ENCODE measurements at places on chromosomes 5 and 9.

DNA sequence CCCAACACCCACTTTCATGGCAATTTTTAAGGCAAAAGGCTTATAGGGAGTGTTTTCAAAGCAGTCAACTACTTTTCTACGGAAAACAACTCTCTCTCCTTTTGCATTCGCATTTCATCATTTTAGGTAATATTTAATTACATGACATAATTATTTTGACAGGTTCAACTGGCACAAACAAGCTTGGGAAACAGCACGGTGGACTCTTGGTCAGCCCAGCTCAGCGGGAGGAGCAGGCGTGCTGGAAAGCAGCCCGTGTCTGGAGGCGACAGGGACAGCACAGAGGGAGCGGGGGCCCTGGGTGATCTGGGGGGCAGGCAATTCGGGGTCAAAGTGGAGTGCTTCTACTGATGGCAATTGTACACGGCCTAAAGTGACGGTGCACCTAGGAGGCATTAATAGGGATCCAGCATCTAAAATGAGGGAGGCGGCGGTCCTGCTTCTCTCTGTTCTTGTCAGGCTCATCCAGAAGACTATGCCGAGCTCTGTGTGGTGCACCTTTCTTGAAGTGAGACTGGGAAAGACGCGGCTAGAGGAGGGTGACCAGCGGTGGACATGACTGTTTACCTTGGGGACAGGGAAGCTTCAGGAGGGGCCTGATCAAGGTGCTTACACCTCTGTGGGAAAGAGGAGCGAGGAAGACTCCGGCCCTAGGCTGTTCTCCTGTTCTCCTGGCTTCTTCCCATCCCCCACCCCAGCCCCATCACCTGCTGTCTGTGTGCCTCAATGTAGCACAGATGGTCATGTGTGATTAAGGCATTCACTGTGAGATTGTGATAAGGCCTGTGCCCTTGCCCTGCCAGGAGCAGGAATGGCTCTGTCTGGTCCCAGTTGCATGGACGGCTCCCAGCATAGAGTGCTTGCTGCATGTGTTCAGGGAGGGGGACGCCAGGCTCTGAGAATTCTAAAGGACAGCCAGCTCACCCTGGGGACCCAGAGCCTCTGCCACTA lies 3.4 kb downstream of the MYMK start:
- DNase-seq: no peak

DNA sequence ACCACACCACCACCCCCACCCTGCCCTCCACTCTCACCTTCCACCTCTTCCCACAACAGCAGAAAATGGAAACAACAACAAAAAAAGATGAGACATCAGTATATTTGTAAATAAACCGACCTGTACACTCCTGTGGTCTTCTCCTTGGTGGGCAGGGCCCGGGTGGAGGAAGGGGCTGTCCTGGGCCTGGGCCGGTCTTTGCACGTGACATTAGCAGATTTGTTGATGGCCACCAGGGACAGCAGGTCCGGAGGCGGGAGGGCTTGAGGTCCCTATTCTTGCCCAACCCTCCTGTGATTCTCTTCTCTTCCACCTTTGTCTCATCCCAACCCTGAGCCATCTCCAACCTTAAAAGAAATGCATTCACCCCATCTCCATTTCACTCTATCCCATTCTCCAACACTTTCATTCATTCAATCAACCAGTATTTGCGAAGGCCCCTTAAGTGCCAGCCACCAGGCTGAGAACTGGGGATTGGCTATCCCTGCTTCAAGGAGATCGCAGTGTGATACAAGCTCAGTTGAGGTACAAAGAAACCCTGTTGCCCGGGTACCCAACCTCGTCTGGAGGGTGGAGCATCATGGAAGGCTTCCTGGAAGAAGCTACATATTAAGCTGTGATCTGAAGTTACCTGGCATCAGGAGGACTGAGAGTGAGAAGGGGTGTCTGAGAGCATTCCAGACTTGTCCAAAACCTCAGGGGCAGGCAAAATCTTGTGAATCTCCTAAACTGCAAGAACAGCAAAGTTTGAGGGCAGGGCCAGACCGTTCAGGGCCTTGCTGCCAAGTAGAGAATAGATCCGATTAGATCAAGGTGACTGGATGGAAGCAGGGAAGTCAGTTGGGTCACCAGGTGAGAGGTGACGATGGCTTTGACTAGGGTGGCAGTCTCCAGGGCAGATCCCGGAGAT lies 87.4 kb downstream of the LMX1B start:
- DNase-seq: no peak

DNA sequence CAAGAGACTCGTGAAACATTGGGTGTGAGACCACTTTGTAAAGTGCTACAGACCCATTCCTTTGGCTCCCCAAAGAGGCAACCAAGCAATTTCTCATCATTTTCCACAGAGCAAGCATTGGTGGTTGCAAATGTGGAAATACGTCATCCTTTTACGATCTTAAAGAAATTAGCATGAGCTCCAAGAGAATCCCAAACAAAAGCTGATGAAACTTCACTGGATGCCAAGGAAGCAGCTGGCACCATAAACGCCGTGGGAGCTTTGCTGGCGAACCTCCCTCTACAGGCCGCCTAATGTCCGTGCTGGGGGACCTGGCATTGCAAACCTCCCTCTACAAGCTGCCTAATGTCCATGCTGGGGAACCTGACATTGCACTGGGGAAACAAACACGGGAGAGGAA lies 432.4 kb downstream of the ACTL7B start:
- no peak for DNase-seq

DNA sequence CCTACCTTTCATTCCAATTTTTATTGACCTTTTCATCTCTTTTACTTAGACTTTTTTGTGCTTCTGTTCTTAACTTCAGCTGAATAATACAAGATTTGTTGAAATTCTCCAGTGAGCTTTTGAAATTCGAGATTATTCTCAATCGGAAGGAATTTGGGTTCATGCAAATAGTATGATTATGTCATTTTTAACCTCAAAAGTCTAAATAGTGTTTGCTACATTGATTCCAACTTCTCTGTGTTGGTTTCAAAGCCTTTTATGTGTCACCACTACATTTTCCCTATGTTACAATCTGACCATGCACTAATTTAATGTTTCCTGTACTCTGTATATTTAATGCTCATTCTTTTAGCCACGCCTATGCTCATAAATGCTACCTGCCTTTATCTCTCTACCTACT lies 44.1 kb downstream of the VPS13A start:
- DNase-seq: no peak

DNA sequence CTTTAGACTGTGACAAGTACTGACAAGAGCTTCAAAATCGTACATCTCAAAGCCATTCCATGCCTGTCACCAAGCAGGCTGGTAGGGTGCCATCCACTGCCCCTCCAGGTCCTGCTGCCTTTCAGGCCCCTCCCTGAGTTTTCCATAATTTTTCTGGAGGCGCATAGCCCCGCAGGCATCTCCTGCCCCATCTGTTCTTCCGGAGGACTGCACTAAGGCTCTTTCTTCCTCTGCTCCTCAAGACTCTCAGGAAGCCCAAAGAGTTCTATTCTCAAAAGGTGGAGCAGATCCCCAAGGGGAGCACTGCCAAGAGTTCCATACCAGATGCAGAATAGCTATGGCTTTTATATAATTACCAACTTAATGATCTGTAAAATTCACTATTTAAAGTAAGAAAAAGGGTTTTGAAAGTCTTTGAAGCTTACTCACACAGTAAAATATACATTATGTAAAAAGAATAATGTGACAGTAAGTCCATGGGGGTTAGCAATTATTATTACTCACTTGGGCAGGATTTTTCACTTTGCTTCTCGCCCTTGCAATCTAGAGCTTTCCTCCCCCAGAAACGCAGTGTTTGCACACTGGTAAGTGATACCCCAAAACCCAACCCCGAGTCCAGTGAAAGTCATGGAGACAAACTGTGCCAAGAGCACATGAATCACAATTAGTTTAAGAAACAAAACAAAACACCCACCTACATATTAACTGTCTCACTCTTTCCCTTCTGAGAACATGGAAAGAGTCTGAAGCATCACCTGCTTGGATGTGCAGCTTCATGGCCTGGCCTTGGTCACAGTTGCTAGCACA lies 114.1 kb upstream of the DAPK1 start:
- DNase-seq: no peak

DNA sequence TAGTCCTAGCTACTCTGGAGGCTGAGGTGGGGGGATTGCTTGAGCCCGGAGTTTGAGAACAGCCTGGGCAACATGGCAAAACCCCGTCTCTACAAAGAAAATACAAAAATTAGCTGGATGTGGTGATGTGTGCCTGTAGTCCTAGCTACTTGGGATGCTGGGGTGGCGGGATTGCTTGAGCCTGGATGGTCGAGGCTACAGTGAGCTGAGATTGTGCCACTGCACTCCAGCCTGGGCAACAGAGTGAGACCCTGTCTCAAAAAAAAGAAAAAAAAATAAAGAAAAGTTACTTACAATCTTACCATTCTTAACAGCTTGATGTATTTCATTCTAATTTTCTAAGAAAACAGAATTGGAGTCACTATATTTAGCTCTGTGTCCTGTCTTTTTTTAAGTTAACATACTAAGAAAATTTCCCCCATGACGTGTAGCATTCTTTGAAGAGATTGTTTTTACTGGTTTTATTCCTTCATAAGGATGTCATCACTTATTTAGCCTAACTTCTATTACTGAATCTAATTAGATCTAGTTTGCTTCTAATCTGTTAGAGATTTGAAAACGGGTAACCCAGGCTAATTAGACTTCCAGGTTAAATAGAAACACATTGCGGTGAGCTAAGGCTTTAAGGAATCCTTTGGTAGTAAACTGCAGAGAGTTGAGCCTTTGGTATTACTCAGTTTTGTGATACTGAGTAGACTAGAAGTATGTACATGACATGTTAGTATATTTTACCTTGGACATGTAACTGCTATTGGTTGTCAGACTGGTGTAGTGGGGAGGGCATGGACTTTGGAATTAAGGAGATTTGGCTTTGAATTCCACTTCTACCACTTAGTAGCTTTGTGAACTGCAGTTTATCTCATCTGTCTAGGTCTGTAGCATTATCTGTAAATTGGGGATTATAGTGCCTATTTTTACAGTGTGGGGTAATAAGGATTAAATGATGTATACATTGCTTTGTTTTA lies 24.0 kb downstream of the HSPA4 start:
- no peak for DNase-seq

GRCh38 chr5:80406980-80407734 lies 707 bp upstream of the ZFYVE16 start:
- no peak for DNase-seq

DNA sequence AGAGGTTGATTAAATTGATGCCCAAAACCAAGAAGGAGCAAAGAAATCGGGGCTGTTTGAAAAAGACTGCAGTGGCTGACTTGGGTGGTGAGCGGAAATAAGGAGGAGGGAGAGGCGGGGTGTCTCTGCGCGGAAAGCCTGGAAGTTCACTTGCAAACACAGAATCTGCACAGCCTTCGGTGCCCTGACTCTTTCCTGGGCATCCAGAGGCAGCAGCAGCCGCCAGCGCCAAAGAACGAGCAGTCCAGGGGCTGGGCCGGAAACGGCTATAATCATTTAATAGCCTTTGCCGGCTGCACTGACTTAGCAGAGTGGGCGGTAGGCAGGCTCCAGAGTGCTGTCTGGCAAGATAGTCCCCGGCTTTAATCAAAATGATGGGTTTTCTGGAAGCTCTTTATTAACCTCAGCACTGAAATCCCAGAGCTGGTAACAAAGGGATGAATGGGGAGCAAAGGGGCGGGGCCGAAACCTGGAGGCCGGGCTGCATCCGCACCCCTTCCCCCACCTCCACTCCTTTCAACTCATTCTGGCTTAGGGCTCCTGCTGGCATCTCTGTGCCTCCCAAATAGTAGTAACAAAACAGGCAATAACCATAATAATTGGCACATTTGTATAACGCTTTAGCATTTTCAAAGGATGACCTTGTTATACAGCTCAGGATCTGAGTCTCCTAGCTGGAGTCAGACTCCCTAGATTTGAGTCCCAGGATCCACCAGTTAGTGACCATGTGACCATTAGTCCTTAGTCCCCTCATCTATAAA lies 35.7 kb downstream of the PCDHAC2 start:
- DNase-seq: no peak

DNA sequence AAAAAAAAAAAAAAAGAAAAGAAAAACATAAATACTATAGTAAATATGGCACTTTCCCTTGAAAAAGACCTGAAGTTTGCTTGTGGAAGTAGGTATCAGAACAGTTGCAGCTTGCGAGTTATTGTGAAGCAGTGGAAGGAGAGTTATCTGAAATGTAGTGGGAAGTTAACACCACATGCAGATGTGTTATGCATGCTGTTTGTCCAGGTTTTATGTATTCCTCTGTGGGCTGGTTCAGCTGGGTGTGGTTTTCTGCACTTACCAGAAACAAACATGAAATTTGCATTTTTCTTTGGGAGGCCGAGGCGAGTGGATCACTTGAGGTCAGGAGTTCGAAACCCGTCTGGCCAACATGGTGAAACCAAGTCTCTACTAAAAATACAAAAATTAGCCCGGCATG lies 42.1 kb upstream of the CTNNA1 start:
- DNase-seq: no peak
